ENCODE measurements at places on chromosomes 12 and 14. TPM values are rescaled to one million over a fixed set of nuclear protein-coding genes. Genes with fewer than 3 reads are reported as not detected.

The CAPZA3 gene
- not detected for polyA plus RNA-seq

GRCh38 chr12:80894179-80894578 is 43.6 kb downstream of the LIN7A start:
- DNase-seq, result no peak

The KRT85 gene
- not detected for polyA plus RNA-seq

GRCh38 chr14:39342768-39343167 is 89.5 kb downstream of the FBXO33 start:
- DNase-seq, result no peak

GRCh38 chr12:29066011-29066588 is 83.0 kb upstream of the FAR2 start:
- peak; percentile 64 for DNase-seq
